Adrenal gland (tissue), 19 donors: ENCODE measurements at places on chromosomes 11 and 22. TPM values are rescaled to one million over a fixed set of nuclear protein-coding genes. Genes with fewer than 3 reads are reported as not detected.
A peak's percentile ranks its signal among the peaks of the same experiment; 100 is the strongest.

GRCh38 chr11:5625281-5625680 lies 480 bp downstream of the TRIM34 start:
- peaks cover 15% of the 10 kb centered on the region for H3K4me1 ChIP-seq
- H3K36me3 ChIP-seq = no peaks in the 10 kb centered on the region
- DNase-seq = no peak
- no peak overlapping the region for H3K4me3 ChIP-seq

DNA sequence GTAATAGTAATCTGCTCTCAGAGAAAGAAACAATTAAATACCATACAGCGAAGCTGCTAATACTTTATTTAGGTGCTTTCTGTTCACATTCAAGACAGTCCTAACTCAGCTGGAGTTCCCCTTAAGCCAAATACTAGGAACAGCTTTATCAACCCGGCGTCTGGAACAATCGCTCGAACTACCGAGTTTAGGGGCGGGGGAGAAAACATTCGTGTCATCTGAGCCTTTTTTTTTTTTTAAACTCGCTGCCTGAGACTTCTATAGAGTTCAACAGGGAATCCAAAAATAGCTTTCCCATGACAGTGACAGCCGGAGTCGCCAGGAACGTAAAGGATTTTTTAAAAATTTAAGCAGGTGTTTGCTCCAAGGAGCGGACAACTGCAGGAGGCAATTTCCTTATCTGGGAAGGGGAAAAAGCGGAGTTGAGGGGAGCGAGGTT lies 852 bp downstream of the TRAF6 start:
- H3K4me3 ChIP-seq = peak overlapping the region; percentile 76
- H3K27ac ChIP-seq = peak overlapping the region; percentile 88
- peak; percentile 33 for DNase-seq
- H3K27me3 ChIP-seq = no peaks in the 10 kb centered on the region
- peaks cover 26% of the 10 kb centered on the region for H3K4me1 ChIP-seq
- no peaks in the 10 kb centered on the region for H3K36me3 ChIP-seq

DEPDC7 gene
- 0.61 TPM for total RNA-seq

- no peaks in the 10 kb centered on the region for H3K27me3 ChIP-seq
- H3K27ac ChIP-seq = no peak overlapping the region
- H3K4me1 ChIP-seq = no peaks in the 10 kb centered on the region
- no peak overlapping the region for H3K4me3 ChIP-seq
- no peak for DNase-seq
Observed at GRCh38 chr11:119538753-119539152, 115.8 kb upstream of the THY1 start.

- no peak overlapping the region for H3K27ac ChIP-seq
- no peaks in the 10 kb centered on the region for H3K36me3 ChIP-seq
Observed at GRCh38 chr22:19902245-19902715, 39.3 kb upstream of the COMT start.

TNKS1BP1 gene
- 144 TPM for total RNA-seq

GRCh38 chr11:32597921-32598320 lies 14.3 kb downstream of the EIF3M start:
- H3K4me3 ChIP-seq = no peak overlapping the region
- H3K27ac ChIP-seq = no peak overlapping the region
- peaks cover 68% of the 10 kb centered on the region for H3K36me3 ChIP-seq
- H3K27me3 ChIP-seq = no peaks in the 10 kb centered on the region
- no peak for DNase-seq

- no peak for DNase-seq
- H3K27me3 ChIP-seq = no peaks in the 10 kb centered on the region
- peaks cover 32% of the 10 kb centered on the region for H3K4me1 ChIP-seq
Observed at GRCh38 chr11:65430406-65431217, 8.0 kb downstream of the NEAT1 start.

- no peak overlapping the region for H3K27ac ChIP-seq
- DNase-seq = no peak
- no peaks in the 10 kb centered on the region for H3K27me3 ChIP-seq
- no peaks in the 10 kb centered on the region for H3K4me1 ChIP-seq
- H3K4me3 ChIP-seq = no peak overlapping the region
Observed at GRCh38 chr11:115676206-115676605, 172.0 kb upstream of the CADM1 start.

- H3K27ac ChIP-seq = peak overlapping the region; percentile 72
- peaks cover 66% of the 10 kb centered on the region for H3K4me1 ChIP-seq
- H3K4me3 ChIP-seq = no peak overlapping the region
- no peak for DNase-seq
- H3K36me3 ChIP-seq = no peaks in the 10 kb centered on the region
Observed at GRCh38 chr11:46293641-46294103, 16.2 kb downstream of the CREB3L1 start.

DNA sequence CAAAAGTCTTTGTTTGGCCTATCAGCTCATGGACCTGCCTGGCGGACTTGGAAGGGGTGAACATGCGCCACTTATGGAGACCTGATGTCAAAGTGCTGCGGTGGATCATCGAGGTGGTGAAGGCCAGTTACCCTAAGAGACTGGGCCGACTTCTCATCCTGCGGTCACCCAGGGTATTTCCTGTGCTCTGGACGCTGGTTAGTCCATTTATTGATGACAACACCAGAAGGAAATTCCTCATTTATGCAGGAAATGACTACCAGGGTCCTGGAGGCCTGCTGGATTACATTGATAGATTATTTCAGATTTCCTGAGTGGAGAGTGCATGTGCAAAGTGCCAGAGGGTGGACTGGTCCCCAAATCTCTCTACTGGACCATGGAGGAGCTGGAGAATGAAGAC lies 17.9 kb downstream of the ALKBH3 start:
- H3K4me1 ChIP-seq = no peaks in the 10 kb centered on the region
- H3K36me3 ChIP-seq = peaks cover 72% of the 10 kb centered on the region
- H3K4me3 ChIP-seq = no peak overlapping the region
- H3K27me3 ChIP-seq = no peaks in the 10 kb centered on the region

DNA sequence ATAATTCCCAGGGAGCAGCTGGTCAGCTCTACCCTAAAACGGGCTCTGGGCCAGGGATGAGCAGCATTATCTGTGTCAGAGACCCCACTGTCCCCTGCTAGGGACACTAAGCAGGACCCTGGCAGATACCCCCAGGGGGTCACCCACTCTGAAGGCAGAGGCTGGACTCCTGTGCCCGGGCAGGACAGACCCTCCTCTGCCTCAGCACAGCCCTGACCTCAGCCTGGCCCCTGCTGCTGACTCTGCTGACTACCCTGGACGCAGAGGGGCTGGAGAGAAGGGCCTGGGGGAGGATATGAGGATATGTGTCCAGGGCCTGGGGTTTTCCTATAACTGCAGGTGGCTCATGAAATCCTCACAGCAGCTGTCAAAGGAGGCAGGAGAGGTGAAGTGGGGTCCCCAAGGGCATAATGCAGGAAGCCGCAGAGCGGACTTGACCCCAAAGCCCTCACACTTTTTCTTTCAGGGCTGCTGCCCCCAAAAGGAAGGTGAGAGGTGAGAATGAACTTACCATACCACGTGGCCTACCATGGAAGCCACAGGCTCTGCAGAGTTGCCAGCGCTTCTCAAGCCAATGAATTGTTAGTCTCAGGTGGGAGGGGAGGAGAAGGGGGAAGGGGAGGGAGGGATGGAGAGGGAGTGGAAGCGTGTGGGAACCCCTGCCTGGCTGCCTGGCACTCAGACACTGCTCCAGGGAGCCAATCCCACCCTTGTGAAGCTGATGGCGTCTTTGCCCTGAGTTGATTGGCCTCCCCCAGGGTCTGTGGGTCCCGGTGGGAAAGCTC lies 76.7 kb upstream of the WNT11 start:
- H3K4me1 ChIP-seq = no peaks in the 10 kb centered on the region
- H3K4me3 ChIP-seq = no peak overlapping the region
- no peaks in the 10 kb centered on the region for H3K36me3 ChIP-seq
- H3K27me3 ChIP-seq = no peaks in the 10 kb centered on the region
- no peak for DNase-seq

GRCh38 chr11:43853781-43854180 lies 26.9 kb upstream of the ALKBH3 start:
- H3K27ac ChIP-seq = no peak overlapping the region
- H3K36me3 ChIP-seq = peaks cover 17% of the 10 kb centered on the region
- H3K4me1 ChIP-seq = no peaks in the 10 kb centered on the region
- no peak overlapping the region for H3K4me3 ChIP-seq

- peaks cover 15% of the 10 kb centered on the region for H3K4me1 ChIP-seq
- H3K36me3 ChIP-seq = no peaks in the 10 kb centered on the region
- no peak overlapping the region for H3K27ac ChIP-seq
Observed at GRCh38 chr11:118522571-118523072, 4.7 kb upstream of the TTC36 start.

- no peak for DNase-seq
- H3K36me3 ChIP-seq = no peaks in the 10 kb centered on the region
- H3K4me1 ChIP-seq = no peaks in the 10 kb centered on the region
- H3K27me3 ChIP-seq = no peaks in the 10 kb centered on the region
- H3K27ac ChIP-seq = no peak overlapping the region
- H3K4me3 ChIP-seq = no peak overlapping the region
Observed at GRCh38 chr11:39145346-39145745, 2314.1 kb downstream of the LRRC4C start.

SPDYC gene
- total RNA-seq = not detected

GRCh38 chr22:22877523-22878210 lies 9.9 kb upstream of the IGLL5 start:
- no peaks in the 10 kb centered on the region for H3K27me3 ChIP-seq
- peak; percentile 66 for DNase-seq
- H3K36me3 ChIP-seq = no peaks in the 10 kb centered on the region
- no peaks in the 10 kb centered on the region for H3K4me1 ChIP-seq
- no peak overlapping the region for H3K4me3 ChIP-seq

PATE4 gene
- total RNA-seq = not detected

- H3K27ac ChIP-seq = no peak overlapping the region
- H3K4me3 ChIP-seq = no peak overlapping the region
- no peak for DNase-seq
- no peaks in the 10 kb centered on the region for H3K36me3 ChIP-seq
- H3K4me1 ChIP-seq = no peaks in the 10 kb centered on the region
Observed at GRCh38 chr22:45638197-45638596, 33.4 kb upstream of the ATXN10 start.
